ENCODE measurements at places on chromosomes 2 and 18.
A peak's percentile ranks its signal among the peaks of the same experiment; 100 is the strongest.

DNA sequence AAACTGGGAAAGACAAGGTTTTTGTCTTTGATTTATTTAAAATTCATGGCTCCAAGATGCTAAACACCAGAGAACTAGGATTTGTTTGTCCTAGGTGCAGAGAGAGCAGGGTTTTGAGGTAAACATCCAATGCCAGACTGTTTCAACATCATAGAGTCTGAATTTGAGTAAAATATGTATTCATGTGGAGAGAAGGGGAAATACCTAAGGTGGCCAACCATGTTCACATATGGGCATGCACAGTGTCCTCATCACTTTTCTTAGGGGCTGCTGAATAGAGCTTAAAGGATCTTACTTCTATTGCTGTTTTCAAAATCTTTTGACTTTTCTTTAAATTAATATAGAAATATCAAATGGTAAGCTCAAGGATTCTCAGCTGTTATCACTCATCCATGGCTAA, 287.0 kb upstream of the CCDC68 start:
- no peak for DNase-seq

- no peak for DNase-seq
Observed at GRCh38 chr2:74524955-74525716, 895 bp downstream of the DQX1 start.

GRCh38 chr2:49210191-49210590, 55.9 kb upstream of the FSHR start:
- DNase-seq: no peak

GRCh38 chr2:118750959-118751565, 96.4 kb downstream of the EN1 start:
- no peak for DNase-seq

- no peak for DNase-seq
Observed at GRCh38 chr2:155266109-155266508, 567.6 kb downstream of the KCNJ3 start.

DNA sequence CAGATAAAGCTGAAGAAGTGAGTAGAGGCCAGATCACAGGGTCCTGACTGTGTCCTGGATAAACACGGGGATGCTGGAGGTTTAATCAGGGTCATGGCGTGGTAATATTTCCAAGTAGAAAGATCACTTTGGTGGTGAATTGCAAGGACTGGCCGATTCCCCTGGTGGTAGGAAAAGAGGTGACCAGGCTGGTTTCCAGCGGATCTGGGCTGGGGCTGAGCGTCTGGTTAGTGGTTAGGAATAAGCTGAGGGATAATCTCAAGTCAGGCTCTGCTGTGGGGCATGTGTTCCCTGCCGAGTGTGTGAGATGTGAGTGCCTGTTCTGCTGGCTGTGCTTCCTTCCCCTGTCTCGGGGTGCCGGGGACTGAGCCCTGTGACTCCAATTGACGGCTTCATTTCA, 484.0 kb downstream of the TSN start:
- no peak for DNase-seq

DNA sequence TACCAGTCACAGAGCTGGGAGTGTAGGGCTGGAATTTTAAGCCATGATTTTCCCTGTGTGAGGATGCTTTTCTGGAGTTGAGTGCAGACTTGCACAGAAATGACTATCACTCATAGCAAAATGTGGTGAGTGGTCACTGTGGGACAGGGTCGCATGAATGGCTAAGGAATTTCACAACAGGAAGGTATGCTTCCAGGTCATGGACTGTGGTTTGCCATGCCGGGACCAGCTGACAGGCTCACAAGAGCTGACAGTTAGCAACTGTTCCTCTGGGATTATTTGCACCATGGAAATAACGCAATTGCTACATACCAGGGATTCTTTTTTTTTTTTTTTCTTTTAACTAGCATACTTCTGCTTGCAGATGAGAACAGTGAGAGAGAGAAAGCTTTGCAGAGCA, 3.8 kb upstream of the UXS1 start:
- DNase-seq: peak; percentile 32

DNA sequence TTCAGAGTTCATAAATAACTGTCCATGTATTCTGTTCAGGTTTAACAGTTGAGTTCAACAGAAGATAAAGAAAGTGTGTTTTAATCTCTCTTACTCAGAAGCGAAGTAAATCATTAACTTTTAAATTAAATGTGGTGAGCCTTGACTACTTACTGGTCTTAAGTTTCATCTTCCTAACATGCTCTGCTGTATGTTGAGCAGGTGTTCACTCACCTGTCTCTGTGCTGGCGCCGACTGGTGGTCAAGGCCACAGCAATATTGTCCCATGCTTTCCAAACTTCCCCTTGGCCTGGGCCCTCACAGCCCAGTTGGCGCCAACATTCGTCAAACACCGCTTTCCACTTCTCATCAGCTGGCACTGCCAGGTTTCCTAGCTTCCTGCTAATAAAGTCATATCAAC, 17.0 kb upstream of the MPP4 start:
- DNase-seq: no peak

GRCh38 chr2:233991196-233991595, 59.3 kb upstream of the SPP2 start:
- no peak for DNase-seq

GRCh38 chr2:159153463-159153862, 133.0 kb downstream of the WDSUB1 start:
- no peak for DNase-seq

- peak; percentile 22 for DNase-seq
Observed at GRCh38 chr2:190763901-190764514, 115.1 kb downstream of the NAB1 start.

DNA sequence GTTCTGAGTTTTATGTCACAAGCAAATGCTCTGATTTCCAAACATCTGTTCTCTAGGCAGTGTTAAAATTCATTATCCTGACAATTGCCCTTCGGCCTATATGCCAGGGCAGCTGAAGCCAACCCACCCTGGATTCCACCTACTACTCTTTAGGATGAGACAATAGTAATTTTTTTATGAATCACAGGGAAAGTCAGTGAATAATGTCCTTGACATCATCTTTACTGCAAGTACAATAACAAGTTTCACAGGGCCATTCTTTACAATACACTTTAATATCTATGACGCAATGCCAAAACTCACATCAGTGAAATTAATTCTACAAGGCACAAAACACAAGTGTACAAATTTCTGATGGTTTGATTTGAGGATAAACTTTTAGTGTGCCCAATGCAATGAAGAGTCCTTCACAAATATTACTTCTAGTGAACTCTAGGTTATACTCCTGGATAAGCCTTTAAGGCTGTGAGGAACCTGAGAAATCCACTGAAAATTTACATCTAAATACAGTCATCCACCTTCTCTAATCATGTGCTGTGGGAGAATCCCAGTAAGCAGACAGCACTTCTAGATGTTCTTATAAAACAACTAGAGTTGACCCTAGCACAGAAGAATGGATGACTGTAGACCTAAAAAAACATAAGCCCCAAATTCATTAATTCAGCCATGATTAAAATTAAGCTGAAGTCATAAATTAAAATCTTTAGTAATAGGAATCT, 77.3 kb upstream of the CTLA4 start:
- DNase-seq: peak; percentile 69

- DNase-seq: peak; percentile 89
Observed at GRCh38 chr18:79949697-79950487, 1.6 kb downstream of the SLC66A2 start.

- no peak for DNase-seq
Observed at GRCh38 chr2:59425247-59425646, 1128.2 kb downstream of the BCL11A start.

- no peak for DNase-seq
Observed at GRCh38 chr2:27572439-27572838, 10.4 kb upstream of the ZNF512 start.

GRCh38 chr2:238060542-238061314, at the start of gene SCLY:
Gene SCLY (plus strand): TSS chr2:238061001. CDS start chr2:238061055, 54 bp downstream.
- DNase-seq: peak; percentile 99

DNA sequence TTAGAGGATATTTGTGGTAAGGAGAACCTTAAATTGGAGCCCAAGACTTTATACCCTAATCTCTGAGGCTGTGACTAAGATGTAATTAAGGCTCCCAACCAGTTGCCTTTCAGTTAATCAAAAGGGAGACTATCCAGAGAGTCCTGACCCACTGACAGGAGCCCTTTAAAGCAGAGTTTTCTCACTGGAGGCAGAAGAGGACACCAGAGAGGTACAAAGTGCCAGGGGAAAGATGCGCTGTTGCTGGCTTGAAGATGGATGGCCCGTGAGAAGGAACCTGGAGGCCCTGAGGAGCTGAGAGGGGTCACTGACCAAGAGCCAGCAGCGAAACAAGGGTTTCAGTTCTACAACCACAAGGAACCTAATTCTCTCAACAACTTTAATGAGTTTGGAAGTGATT, 137.3 kb downstream of the TMEM131 start:
- no peak for DNase-seq

DNA sequence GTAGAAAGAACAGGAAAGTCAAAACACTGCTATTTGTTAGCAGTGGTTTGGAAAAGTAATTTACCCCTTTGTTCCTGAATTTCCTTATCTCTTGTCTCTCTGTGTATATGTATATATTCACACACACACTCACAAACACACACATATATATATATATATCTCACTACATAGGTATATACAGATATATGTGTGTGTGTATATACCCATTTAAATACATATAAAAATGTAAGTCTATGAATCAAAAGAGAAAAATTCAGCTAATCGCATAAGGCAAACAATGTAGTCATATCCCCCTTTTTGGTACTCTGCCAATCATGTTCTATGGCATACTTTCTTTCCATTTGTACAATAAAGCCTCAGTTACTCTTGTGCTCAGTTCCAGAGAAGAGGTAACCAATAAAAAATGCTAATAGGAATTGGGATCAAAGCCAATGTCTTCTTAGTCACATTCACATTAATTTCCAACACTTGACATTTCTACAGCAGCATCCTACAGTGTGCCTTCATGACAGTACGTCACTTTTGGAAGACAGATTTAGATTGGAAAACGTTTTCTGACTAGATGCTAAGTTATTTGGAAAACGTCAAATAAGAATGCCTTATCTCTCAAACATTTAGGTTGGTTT, 94.6 kb downstream of the MC4R start:
- DNase-seq: no peak

GRCh38 chr18:75742516-75742915, 315.0 kb upstream of the SMIM21 start:
- DNase-seq: no peak

- no peak for DNase-seq
Observed at GRCh38 chr2:232242316-232242715, 136.2 kb upstream of the ALPP start.

DNA sequence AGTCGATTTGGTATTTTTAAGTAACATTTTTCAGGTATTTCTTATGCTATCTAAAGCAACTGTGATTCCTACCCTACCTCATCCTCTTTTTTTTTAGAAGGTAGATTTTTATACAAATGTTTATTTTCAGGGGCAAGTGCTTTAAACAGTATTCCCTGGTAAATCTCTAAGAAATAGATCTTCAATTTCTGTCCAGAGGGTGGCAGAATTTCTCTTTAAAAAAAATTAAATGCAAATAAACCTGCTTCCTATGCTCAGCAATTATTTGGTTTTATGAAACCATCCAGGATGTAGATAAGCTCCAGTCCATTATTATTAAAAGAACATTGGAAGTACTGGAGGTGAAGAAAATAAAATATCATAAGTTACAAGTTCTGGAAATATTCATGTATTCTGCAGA, 191.9 kb downstream of the MYO3B start:
- DNase-seq: peak; percentile 12

DNA sequence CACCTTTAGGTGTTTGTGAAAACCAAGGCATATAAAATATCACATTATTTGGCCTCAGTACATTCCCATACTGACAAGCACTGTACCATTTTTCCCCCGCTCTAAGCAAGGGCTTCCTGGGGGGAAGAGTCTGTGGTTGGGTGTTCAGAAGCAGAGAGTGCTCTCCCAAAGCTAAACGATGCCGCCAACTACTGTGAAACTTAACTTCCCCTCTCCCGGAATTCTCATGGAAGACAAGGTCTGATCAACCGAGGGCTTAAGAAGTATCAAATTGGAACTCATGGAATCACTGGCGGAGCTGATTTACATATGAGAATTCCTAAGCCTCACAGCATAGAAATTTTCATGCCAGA, 433 bp upstream of the MFF start:
- peak; percentile 6 for DNase-seq

GRCh38 chr2:54878182-54878581, 154.7 kb downstream of the EML6 start:
- DNase-seq: no peak

- DNase-seq: peak; percentile 55
Observed at GRCh38 chr2:219289537-219290361, 10.6 kb downstream of the DNAJB2 start.

DNA sequence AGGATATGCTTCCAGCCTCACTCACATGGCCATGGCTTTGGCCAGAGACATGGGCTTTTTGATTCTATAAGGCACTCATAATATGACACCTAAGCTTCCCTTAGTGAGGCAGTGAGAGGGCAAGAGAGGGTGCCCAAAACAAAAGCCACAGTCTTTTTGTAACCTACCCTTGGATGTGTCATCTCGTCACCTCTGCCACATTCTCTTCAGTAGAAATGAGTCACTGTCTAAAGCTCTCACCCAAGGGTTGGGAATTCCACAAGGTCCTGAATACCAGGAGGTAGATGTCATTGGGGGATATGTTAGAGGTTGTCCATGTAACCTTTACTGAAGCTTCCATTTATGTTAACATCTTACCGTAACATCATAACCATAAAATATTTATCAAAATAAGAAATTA, 108.4 kb downstream of the ALMS1 start:
- no peak for DNase-seq

DNA sequence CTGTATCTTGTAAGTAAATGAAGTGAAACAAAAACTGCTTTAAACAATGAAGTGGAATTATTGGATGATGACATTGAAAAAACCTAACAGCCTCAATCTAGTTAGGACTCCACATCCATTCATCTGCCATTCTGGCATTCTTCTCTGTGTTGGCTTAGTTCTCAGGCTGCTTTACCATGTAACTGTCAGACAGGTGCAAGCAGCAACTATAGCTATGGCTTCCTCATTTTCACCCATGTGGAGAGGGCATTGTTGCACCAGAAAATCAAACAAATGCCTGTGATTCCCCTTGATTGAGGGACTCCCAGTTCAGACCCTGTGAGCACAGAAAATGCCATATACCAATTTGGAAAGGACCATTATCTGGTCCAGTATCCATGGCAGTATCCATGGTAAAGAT, 129.5 kb upstream of the NYAP2 start:
- DNase-seq: no peak

DNA sequence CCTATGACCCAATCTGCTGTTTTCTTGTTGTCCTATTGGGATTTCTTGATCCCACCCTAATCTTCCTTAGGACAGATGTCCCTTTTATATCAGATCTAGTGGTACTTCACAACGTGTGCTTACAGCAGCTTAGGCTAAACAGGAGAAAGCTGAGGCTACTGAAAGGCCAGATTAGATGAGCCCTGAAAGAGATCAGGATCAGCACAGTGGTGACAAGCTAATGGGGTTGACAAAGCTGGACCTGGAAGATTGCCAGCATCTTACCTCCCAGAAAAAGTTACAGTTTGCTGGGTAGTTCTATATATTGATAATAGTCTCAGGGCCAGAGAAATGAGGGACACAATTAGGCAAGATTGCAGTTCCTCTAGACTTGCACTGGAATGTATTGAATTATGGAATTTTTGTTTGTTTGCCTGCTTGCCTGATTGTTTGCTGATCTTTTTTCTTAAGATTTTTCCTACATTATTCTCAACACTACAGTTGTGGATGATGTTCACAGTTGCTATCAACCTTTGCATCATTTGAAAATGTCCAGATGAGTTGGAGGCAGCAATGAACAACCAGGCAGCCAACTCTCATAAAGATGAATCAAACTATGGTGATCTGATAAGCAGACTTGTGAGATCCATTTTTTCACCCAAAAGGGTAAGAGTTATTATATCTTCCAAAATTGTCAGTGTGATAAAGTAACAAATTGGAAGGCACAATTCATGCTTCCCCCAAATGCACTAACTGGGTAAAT, 49.1 kb upstream of the PIK3C3 start:
- DNase-seq: no peak

- no peak for DNase-seq
Observed at GRCh38 chr2:109214651-109215371, 85.8 kb downstream of the SH3RF3 start.

All from inflammatory macrophage (primary cell).